ENCODE measurements at places on chromosomes 5 and 9.

DNA sequence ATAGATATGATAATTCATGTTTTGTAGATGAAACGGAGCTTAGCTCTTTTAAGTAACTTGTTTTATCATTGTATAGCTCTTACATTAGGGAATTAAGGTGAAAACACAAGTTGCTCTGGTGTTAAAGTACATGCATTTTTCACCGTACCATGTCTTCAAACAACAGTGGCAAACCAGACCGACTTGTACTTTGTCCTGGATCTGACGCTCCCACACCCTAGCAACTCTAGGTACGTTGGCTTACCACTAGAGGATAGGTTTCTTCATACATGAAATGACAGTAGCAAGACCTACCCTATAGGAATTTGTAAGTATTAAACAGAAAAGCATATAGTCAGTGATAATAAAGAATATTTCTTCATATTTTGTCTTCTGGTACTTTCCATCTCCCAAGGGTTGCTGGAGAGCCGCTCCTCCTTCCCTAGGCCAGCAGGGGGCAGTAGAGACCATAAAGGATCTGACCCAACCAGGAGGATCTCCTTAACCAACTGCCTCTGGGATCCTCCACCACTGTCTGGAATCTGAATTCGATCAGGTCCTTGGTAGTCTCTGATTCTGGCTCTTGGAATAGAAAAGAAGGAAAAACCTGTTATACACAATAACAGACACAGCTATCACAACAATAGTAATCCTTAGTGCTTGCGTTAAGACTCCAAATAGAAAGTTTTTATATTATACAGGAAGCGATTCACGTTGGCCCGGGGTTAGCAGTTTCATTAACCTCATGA is 136.7 kb downstream of the CAVIN4 start:
- peak; percentile 40 for DNase-seq

DNA sequence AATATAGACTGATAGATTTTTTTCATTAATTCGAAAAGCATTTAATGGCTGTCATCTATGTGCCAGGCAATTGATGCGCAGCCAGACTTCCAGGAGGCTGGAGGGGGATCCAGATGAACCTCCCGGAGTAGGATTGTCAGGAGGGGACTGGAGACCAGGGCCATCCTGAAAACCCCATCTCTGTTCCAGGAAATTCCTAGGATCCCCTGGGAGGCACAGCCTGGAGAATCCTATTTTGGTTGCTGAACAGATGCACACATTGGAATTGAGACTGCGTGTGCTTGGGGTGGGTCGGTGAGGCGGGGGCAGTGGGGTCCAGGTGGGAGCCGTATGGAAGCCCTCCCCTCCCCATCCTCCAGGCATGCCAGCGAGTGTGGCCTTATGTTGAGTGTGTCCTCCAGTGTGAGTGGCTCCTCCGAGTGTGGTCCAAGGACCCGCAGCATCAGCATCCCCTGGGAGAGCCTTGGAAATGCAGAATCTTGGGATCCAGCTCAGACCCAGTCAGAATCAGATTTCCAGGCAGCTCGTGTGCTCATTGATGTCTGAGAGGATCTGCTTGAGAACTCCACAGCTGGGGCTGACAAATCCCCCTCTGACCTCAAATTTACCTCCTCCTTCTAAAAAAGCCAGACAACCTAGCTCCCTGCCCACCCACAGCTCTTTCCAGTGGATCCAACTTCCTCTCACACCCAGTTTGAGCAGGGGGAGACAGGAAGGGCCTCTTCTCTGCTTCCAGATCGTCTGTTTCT is 38.7 kb downstream of the ROPN1L start:
- DNase-seq = no peak

DNA sequence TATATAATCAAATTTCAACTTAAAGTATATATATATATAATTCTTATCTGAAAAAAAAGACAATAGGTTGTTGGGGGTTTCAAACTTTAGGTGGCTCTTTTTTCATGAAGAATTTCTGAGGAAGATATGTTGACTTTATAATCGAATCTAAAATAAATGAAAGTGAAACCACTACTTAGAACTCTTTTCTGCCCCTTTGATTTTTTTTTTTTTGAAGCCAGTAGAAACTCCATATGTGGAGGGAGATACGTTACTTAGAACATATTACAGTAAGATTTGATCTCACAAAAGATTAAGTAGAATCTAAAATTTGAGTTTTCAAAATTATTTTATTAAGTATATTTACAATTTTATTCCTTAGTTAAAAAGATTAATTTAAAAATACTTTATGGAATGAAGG is 96.9 kb downstream of the ATG10 start:
- DNase-seq = no peak

GRCh38 chr5:35483780-35484179 is 133.9 kb upstream of the SPEF2 start:
- no peak for DNase-seq

GRCh38 chr5:1103505-1104326 is 8.1 kb downstream of the SLC12A7 start:
- no peak for DNase-seq

DNA sequence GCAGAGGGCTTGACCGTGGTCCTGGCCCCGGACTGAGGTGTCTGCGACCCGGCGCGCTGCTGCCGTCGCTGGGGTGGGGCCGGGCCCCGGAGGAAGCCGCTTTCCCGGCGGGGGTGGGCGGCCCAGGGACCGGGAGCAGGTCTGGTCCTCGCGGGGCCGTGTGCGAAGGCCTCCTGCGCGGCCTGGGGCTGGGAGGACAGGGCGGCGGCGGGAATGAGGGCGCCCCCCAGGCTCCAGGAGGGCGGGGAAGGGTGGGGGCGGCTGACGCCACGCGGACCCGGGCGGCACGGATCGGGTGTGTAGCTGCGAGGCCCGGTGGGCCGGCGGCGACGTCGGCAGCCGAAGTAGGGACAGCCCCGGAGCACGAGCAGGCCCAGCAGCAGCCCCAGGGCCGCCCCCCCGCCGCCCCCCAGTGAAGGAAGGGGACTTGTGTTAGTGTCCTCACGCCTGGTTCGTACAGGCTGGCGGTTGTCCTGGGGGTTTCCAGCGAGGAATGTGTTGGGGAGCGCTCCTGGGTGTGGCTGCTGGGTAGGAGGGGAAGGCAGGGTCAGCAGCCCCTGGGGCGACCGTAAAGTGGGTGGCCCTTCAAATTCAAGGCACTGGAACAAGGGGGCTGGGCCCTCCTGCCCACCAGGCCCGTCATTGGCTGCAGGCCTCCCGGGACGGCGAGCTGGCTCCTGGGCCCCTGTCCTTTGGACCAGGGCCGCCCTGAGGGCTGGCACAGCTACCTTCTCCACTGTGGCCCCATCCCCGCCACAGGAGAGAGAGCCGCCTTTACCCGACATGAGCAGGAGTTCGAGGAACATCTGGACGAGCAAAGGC is 597 bp upstream of the TMEM250 start:
- DNase-seq = no peak

DNA sequence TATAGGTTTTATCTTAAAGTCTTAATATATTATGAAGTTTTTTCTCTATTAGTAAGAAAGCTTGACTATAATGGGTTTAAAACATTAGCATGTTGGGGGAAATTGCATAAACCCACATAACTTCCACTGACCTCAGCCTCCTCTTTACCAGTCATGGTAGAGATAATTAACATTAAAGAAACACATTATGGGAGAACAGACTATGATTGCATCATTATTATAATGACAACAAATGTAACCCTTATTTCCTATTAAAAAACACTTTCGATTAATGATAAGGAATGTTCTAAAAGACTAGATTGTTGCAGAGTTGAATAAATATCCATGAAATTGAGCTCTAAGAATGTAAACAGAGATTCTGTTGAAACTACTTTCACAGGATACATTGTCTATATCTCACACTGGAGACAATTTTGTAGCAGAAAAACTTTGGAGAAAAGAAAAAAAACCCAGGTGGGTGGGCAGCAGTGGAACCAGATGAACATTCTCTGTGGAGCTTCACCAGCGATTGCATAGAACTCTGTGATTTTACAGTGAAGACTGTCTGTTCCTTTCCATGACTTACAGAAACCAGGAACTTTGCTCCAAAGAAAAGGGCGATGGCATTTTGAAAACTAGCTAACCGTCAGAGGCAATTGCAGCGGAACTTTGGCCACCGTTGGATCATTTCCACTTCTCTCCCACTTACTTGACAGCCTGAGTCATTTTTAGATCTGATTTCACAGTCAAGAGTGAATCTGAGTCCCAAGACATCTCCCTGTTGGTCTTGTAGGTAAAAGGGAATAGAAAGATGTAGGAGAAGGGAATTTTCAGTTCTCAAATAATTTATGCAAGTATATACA is 21.0 kb upstream of the ERAP2 start:
- DNase-seq = no peak

DNA sequence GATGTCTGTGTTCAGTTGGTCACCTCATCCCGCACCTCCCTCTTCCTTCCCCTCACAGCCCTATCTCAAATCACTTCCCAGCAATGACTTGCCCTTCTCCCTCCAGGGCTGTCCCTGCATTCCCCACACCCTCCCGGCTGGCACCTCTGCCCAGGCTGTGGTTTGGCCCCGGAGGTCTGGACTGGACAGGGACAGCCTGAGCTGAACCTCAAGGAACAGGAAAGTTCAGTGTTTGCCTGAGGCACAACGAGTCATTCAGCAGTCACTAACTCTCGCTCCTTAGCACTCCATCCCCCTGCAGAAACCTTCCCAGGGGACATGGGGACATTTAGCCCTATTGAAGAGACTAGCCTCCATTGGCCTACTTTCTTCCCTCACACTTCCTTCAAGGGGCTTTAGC is 58.3 kb upstream of the MAP3K1 start:
- no peak for DNase-seq

- DNase-seq = no peak
Observed at GRCh38 chr5:156582193-156582598, 255.2 kb downstream of the SGCD start.

DNA sequence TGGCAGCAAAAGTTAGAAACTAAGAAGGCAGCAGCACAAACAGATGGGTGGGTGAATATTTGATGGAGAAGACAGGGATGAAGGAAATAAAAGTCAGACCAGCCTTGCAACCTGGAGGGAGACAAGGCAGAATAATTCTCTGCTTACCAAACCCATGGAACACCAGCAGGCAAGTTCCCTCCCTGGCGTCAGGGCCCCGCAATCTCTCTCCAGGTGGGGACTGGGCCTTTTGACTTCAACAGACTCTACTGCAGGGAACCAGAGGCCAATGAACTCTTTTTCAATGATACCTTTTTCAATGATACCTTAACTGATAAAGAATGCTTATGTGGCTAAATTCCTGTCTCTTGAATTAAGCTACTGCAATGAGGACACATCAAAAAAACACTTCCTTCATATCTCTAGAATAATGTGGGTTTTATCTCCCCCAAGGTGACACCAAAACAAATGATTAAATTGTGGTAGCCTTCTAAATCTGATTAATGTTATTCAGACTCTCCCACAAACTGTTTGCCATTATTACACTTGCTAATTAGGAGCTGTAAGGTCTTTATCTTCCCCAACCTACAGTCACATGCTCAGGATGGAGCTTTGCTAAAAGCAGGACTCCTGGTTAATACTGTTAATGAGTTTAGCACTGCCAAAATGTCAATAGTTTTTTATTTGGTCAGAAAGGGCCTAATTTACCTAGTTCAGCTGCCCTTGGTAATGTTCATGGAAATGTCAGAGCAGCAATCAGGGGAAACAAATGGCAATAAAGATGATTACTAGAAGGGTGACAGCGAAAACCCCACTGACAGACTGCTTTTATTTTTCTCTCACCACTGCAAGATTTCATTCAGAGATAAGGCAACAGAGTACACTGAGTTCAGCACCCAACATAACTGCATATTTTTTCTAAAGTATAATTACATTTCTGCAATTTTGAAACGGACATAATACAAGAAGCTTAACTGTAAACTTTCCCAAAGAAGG is 165.5 kb downstream of the TSSK1B start:
- DNase-seq = no peak

- no peak for DNase-seq
Observed at GRCh38 chr9:89792189-89793123, 187.6 kb downstream of the GADD45G start.

DNA sequence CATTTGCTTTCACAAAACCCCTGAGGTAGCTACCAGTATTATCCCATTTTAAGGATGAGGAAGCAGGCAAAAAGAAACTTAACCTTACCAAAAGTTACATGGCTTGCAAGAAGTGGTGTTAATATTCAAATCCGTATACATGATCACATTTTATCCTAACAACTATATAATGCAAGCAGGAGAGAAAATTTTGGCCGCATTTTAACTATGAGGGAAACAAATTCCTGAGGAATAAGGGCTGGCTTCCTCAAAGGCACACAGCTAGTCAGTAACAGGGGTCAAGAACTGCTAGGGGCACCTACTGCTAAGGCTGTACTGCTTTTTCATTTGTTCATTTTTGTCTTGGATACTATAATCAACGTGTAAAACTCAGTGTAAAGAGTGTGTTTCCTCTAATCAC is 81.0 kb downstream of the LHFPL2 start:
- DNase-seq = no peak

DNA sequence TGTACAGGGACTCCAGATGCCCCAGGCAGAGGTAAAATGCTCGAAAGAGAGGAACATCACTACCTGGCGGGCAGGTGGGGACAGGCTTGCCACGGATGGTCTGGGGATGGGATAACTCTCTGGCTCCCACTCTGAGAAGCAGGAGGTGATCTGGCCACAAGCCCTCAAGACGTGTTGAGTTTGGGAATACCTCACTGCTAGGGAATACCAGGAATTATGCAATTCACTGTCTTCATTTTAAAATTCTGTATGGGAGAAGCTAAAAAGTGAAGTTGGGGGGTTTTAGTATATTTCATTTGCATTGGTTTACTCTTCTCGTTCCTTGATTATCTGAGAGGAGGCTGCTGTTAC is 510.4 kb downstream of the CCDC171 start:
- no peak for DNase-seq

- DNase-seq = no peak
Observed at GRCh38 chr5:106017243-106017857, 1653.4 kb downstream of the EFNA5 start.

GRCh38 chr5:150734579-150735384 is 24.0 kb downstream of the DCTN4 start:
- DNase-seq = peak; percentile 12

GRCh38 chr9:136482046-136482792 is 621 bp downstream of the SEC16A start:
- peak; percentile 13 for DNase-seq

DNA sequence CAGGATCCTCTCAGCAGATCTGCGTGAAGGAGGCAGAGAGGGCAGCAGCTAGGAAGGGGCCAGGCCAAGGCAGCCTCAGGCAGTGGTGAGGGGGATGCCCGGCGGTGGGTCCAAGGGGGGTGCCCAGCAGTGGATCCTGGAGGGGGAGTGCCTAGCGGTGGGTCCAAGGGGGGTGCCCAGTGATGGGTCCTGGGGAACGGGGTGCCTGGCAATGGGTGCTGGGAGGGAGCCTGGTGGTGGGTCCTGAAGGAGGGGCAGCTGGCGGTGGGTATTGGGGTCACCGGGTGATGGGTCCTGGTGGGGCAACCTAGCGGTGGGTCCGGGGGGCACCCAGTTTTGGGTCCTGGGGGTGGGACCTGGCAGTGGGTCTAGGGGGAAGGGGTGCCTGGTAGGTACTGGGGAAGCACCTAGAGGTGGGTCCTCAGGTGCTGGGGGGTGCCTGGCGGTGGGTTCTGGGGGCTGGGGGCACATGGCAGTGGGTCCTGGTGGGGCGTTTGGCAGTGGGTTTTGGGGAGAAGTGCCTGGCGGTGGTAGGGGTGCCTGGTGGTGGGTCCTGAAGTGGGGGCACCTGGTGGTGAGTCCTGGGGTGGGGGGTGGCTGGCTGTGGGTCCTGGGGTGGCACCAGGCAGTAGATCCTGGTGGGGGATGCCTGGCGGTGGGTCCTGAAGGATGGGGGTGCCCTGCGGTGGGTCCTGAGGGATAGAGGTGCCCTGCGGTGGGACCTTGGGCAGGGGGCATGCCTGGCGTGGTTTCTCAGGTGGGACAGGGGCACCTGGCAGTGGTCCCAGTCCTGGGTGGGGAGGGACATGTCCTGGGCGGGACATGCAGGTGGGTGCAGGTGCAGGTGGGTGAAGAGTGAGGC is 1.9 kb downstream of the LRRC14B start:
- DNase-seq = no peak

GRCh38 chr9:130943777-130944176 is 4.7 kb upstream of the FIBCD1 start:
- DNase-seq = no peak
